Hindlimb muscle (tissue), 1 donor: ENCODE measurements at places on chromosomes 13 and 19.

DNA sequence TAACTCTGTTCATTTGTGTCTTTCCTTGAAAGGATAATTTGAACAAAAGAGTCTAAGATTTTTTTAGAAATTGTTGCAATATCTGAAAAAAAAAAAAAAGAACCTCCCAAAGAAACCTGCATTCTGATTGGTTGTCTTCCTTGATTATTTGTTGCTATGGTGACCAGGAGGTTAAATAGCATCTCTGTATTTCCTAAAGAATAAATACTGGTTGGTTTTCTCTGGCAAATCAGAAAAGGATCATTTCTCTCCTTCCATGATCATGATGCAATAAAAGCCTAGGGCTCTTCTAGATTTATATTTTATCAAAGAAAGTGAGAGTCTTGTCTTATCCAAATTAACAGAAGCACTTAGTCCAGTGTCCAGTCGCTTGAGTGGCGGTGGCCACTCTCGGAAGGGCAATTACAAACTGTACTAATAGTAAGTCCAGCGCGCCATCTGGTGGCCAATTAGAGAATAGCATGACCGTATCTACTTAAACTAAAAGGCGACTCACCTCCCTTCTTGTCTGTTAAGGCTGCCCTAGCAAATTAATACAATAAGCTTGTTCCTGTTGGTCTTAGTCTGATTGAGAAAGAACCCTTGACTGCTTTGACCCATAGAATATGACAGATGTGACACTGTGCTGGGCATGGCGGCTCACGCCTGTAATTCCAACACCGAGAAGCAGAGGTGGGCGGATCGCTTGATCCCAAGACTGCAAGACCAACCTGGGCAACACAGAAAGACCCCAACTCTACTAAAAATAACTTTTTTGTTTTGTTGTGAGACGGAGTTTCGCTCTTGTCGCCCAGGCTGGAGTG, 47.0 kb upstream of the PNMA8B start:
- DNase-seq = peak; percentile 84

DNA sequence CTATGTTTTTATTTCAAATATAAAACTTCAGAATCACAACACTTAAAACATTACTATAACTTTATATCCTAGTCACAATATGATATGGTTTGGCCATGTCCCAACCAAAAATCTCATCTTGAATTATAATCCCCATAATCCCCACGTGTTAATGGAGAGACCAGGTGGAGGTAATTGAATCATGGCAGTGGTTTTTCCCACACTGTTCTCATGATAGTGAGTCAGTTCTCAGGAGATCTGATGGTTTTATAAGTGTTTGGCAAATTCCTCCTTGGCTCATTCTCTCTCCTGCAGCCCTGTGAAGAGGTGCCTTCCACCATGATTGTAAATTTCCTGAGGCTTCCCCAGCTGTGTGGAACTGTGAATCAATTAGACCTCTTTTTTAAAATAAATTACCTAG, 307.6 kb downstream of the SPRY2 start:
- no peak for DNase-seq

- DNase-seq = peak; percentile 87
Measured at GRCh38 chr13:74575729-74576125, 441.5 kb upstream of the KLF12 start.

- no peak for DNase-seq
Measured at GRCh38 chr19:48804496-48804895, 6.3 kb downstream of the BCAT2 start.

DNA sequence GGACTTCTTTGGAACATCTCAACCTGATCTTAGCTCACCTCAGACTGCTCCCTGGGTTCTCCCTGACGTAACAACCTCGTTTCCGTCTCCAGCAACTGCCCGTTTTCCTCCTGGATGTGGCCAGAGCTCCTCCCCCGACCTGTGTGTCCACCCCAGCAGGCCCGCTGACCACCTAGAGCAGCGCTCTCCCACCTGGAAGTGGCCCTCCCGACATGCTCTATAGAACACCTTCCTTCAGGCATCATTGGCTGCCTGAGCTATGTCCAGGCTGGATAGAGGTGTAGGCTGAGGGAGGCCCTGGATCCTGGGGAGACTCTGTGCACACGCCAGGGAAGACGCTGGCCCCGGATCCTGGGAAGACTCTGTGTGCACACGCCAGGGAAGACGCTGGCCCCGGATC, 81.3 kb downstream of the TEX29 start:
- no peak for DNase-seq

DNA sequence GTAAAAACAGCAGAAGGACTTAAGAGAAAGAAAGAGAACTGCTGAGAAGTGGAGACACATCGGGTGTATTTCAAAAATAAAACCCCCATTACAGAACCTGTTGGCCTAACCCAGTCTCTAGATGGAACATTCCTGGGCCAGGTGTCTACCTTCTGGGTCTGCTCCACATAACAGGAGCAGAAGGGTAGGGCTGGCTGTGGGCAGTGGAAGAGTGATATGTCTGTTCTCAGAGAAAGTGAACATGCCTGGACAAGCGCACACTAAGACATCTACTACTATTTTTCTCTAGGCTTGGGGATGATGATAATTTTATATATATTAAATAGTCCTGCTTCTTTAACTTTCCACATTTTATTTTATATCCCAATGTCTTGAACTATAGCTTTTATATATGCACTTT, 267.1 kb downstream of the TBC1D4 start:
- DNase-seq = no peak
